Regular cardiac myocyte (primary cell): ENCODE measurements at places on chromosomes 7 and 10. TPM values are rescaled to one million over a fixed set of nuclear protein-coding genes. Genes with fewer than 3 reads are reported as not detected.

The SORCS1 gene
- total RNA-seq = not detected in 2 replicates

The FOXP2 gene
- total RNA-seq = under 0.01 TPM in 1 of 2 replicates, not detected in the other

The PLXDC2 gene
- 1.2 and 7.0 TPM in 2 replicates for total RNA-seq

The ZNF282 gene
- total RNA-seq = 16.1 and 18.4 TPM in 2 replicates

The LHFPL3 gene
- total RNA-seq = not detected in 2 replicates

The RSPH10B gene
- under 0.01 and 0.56 TPM in 2 replicates for total RNA-seq

The SEMA3A gene
- total RNA-seq = 24.5 and 81.9 TPM in 2 replicates

The PTPRZ1 gene
- total RNA-seq = under 0.01 and 0.28 TPM in 2 replicates

The TFPI2 gene
- total RNA-seq = 417 and 931 TPM in 2 replicates

The RASA4B gene
- 2.0 and 2.9 TPM in 2 replicates for total RNA-seq

The NT5C3A gene
- total RNA-seq = 16.1 and 18.6 TPM in 2 replicates
